ENCODE measurements at places on chromosomes 5 and 9.

DNA sequence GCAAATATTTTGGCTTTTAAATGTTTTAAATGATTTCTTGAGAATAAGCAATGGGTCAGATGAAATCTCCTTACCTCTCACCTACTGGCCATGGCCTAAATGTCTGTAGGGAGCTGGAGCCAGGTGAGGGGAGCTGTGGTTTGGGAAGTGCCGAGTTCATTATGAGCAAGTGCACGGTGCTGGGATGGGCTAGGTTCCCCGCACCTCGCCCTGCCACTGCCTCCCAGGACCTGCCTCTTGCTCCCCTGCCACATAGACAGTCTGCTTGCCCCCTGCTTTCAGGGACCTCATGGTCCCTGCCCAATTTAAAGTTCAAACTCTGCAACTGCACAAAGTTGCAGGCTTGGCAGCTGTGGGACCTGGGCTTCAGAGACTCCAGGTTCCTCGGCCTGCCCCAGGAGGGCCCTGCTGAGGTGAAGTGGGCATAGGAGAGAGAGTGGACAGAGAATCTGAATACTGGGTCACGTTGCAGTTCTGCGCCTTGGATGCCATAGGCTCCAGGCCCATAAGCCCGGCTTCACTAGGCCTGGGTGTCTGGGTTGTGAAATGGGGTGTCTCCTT lies 5.4 kb downstream of the OR13J1 start:
- DNase-seq: no peak

DNA sequence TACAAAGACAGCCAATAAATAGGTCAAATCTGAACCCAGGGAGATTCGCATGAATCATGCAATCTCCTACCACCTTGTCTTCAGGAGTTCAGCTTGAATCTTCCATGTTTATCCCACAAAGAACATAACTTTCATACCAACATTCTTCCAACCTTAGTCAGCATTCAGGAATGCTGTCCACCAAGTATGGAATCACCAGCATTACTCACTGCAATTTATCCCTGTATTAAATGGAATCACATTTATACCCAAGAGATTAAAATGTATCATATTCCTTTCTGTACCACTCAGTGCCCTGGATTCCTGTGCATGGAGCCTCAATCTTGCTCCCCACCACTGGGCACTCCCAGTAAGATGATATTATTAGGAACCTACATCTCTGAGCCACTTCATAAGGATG lies 162.6 kb downstream of the GLIS3 start:
- DNase-seq: peak; percentile 99

DNA sequence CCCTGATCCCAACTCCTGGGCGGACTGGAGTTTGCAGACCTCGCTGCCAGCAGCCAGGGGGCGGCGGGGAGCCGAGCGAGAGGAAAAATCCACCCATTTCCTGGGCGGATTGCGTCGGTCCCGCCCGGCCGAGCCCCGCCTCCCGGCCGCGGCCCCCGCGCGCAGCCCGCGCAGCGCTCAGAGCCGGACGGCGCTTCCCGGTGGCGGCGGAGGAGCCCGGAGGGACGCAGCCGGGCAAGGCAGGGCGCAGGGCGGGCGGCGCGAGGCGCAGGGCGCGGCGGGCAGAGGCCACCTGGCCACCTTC lies at the start of gene OLFM1:
Gene OLFM1, plus strand, starts transcription at position 180 of the 304 bp plus-strand sequence. CDS start 322 bp downstream, outside the sequence.
- DNase-seq: no peak

DNA sequence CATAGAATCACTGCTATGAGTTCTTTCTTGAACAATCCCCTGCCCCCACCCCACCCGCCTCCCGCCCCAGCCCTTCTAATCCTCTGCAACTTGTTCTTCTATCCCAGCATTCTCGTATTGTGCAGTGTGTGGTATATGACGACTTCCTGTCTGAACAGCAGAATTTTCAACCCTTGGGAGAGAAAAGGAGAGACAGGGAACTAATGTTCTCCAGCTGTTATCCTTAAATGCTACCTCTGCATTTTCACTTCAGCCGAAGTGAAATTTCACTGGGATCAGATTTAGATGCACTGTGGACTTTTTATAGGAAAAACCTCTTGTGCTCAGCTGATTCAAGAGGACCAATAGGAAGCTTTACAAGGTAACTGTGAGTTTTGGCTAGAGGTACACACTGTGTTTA lies 2.2 kb downstream of the FBXL7 start:
- peak; percentile 70 for DNase-seq

GRCh38 chr5:132019857-132020555 lies 8.5 kb upstream of the ACSL6 start:
- DNase-seq: no peak

DNA sequence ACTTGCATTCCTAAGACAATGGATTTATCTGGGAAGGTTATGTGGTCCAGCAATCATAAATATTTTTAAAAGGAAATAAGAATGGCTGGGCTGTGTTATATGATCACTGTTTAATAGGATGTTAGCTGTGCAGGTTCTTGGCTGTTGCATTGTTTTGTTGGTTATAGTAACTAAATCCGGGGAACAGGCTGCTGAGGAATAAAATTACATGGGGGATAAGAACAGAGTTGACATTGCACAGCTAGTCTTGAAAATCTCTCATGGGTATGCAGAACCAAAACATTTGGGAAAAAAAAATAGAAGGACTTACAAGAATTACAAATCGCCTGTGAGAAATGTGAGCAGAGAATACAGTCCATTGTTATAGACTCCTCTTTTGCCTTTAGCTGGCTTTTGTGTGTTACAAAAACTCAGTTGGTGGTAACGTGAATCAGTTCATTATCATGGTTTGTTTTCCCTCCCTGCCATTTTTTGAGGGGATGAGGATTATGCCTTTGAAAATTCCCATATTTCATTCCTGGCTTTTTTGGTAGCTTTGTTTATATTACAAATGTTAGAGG lies 375.3 kb upstream of the DAB2 start:
- no peak for DNase-seq

GRCh38 chr5:93364378-93364777 lies 216.6 kb downstream of the NR2F1-AS1 start:
- no peak for DNase-seq

GRCh38 chr5:172828911-172829431 lies 5.1 kb upstream of the ERGIC1 start:
- peak; percentile 70 for DNase-seq

DNA sequence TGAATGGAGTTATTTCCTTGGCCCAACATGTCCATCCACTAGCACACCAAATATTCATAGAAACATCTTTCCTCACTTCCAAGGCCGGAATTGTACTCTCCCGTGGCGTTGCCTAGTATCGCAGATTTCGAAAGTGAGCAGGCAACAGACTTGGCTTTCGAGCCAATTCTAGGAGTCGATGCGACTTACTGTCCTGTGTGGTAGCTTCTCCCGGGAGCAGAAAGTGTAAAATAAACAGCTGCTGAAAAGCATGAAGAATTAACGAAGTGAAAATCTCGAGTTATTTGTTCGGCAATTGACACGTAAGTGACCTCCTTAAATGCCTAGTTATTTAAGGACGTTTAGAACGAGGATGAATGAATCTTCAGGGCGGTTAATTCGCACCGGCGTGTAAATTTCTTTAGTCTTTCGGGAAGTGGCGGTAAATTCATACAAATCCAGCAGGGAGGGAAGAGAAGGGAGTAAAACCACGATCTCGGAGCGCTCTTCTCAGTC lies 449 bp upstream of the PCSK5 start:
- peak; percentile 73 for DNase-seq

- DNase-seq: peak; percentile 3
Observed at GRCh38 chr5:146213210-146213826, 9.9 kb downstream of the RBM27 start.

DNA sequence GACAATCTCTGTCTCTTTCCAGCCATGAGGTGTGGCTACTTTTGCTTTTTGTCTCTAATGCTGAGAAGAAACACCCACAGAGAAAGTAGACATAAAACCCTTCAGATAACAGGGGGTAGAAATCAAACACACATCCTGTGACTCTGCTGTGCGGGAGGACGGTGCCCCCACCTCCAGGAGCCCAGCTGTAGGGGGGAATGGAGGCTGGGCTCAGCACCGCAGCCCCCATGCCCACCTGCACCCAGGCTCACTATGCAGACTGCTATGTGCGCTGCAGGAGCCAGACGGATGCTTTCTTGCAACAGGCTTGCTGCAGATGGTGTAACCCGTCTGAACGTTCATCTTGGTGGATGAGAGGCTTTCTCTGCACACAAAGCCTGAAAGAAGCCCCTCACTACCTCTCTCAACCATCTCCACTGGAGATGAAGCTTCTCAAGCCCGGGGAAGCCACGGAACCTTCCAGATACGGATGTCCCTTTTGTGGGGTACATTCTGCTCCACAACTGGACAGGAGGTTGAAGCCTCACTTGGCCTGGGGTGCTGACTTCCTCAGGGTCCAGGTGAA lies 207.2 kb downstream of the GADD45G start:
- DNase-seq: no peak

GRCh38 chr5:88785746-88786565 lies 97.0 kb downstream of the MEF2C start:
- DNase-seq: peak; percentile 94

- no peak for DNase-seq
Observed at GRCh38 chr5:93599399-93600120, 16.5 kb downstream of the NR2F1 start.

GRCh38 chr9:96188571-96188970 lies 113.4 kb downstream of the HSD17B3 start:
- DNase-seq: no peak

DNA sequence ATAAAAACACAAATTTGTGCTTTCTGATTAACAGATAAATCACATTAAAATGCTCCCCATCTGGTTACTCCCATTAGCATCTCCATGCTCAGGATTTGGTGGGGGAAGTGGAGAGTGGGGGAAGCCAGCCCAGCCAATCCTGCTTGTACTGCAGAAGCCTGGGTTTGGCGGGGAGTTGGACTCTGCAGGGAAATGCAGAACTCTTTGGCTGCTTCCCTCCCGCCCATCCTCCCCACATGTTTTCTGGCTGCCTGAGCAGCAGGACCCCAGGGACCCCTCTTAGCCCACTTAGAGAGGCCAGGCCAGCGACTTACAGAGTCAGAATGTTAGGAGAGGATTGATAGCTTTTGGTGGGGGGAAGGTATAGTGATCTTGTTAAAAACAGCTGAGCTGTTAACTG lies 59.5 kb upstream of the FOXI1 start:
- no peak for DNase-seq

DNA sequence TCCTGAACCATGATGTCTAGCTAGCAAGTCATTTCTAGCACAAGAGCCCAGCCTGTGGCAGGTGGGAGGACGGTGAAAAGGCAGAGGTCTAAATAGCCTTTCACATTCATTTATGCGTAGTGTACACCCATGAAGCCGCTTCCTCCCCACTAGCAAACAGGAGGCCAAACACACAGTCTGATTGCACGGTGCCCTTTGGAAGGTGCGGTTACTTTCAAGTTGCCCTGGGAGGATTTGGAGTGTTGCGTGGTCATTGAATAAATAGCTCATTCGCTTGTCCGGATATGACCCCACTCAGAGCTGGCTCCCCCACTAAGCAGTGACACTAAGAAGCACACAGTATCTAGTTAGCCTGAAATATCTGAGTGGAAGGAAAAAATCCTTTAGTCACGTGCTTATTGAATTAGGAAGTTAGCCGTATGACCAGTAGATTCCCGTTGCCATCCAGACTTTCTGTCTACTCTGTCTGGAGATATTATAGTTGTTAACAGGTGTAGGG lies 664 bp upstream of the ARSB start:
- DNase-seq: peak; percentile 52

- peak; percentile 55 for DNase-seq
Observed at GRCh38 chr5:55344392-55344992, 36.7 kb downstream of the MTREX start.

DNA sequence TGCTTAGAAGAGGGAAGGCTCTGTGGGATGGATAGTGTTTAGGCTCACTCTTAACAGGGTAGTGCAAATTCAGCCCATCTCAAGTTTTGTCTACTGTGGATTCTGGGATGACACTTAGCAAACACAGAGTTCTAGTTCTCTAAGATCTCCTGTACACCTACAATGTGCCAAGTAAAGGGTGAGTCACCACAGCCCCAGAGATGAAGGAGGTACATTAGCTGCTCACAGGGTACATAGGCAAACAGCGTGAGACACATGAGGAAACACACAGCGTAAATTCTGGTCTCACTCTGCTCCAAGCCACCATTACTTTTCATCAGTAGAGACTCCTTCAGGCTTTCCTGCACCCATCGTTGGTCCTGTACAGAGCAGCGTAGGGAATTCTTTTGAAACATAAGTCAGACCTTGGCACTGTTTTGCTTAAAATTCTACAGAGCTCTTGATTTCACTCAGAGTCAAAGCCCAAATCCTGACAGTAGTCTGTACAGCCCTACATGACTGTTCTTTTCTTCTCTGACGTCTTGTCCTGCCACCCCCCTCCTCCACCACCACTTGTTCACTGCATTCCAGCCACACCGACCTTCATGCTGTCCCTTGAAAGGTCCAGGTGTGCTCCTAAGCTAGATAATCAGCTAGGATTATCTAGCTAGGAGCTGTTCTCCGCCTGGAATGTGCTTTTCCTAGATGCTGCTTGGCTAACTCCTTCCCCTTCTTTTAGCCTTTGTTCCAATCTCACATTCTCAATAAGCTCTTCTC lies 8.7 kb downstream of the ASTN2 start:
- DNase-seq: no peak

DNA sequence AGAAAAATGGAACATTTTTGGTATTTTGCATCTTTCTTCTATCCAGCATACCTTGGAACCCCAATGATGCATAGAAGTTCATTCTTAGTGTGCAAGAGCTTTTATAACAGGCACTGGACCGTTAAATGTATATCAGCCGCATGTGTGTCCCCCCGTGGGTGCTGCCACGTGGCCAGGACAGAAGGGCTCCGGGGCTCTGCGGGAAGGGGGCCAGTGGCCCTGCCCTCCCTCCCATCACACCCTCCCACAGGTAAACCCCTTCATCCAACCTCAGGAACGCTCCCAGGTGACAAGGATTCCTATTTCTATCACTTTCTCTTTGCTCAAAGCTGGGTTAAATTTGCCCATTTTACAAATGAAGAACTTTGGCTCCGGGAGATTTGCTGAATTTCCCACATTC lies 393.4 kb upstream of the IRX4 start:
- no peak for DNase-seq

GRCh38 chr9:92663126-92663525 lies 6.8 kb downstream of the IPPK start:
- no peak for DNase-seq

GRCh38 chr5:165360366-165360765 lies 1854.9 kb downstream of the MAT2B start:
- no peak for DNase-seq

DNA sequence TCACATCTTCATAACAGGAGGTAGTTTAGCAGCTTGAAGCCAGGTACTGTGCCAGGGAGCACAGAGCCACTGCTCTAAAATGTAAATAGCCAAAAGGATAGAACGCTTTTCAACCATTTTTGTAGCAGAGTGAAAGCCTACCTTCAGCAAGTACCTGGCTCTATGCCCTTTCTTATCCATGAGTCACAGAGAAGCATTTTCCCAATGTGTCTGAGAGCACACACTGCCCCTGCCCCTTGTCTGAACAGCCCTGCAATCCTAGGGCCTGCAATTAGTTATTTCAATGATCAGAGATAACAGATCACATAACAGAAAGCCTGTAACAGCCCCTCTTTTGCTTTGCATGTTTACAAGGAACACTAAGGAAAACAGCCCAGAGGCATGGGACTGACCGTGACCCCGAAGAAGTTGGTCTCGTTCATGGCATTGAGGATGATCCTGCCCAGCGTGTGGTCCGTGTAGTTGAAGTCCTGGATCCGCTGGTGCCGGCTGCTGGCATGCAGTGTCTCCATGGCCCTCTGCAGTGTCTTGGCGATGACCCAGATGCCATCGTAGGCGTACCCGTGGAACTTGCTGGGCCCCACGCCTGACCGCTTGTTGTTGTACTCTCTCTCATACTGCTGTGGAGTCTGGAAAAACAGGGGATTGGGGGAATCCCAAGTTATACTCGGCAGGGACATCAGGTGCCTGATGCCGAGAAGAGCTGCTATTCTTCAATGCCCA lies 198.3 kb upstream of the TBC1D2 start:
- DNase-seq: no peak

- DNase-seq: no peak
Observed at GRCh38 chr5:17143335-17143734, 74.1 kb upstream of the BASP1 start.

Measured in LHCN-M2 (cell line).